Stimulated activated CD8-positive, alpha-beta memory T cell treated with anti-CD3 and anti-CD28 coated beads, Interleukin-2, amount 100 ng/mL, for 1 hour (primary cell): ENCODE measurements at places on chromosomes 2 and 18.

GRCh38 chr2:125471963-125472362, 1184.0 kb upstream of the GYPC start:
- no peak for DNase-seq

GRCh38 chr2:65357959-65358294, 74.5 kb downstream of the SPRED2 start:
- DNase-seq, result no peak

DNA sequence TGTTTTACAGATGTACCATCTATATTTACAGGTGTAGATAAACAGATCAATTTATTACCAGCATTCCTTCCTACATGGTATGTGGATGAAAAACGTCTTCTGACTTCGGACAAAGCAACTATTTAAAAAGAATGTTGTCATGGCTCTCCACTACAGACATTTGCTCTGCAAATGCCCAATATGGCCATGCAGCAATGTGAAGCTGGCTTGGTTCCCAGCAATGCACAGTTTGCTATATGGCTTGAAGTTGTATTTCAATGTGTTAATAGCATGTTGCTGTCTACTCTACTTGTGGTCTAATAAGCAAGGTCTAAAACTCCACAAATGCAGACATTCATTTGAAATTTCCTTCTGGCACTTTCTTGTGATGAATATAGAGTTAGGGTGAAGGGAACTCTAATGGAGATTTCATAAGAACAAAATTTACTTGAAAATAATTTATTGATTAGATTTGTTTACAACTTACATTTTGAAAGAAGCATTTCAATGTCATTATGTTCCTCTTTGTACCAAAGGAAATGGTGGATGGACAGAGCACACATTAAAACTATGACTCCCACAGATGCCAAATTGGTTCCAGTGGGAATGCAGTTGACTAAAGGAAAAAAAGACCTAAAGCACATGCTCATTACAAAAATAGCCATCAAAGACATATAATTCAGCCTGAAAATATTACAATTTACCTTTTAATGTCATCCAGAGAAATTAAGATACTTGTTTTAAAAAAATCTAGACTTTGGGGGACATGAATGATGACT, 234.0 kb downstream of the DYM start:
- DNase-seq, result no peak

DNA sequence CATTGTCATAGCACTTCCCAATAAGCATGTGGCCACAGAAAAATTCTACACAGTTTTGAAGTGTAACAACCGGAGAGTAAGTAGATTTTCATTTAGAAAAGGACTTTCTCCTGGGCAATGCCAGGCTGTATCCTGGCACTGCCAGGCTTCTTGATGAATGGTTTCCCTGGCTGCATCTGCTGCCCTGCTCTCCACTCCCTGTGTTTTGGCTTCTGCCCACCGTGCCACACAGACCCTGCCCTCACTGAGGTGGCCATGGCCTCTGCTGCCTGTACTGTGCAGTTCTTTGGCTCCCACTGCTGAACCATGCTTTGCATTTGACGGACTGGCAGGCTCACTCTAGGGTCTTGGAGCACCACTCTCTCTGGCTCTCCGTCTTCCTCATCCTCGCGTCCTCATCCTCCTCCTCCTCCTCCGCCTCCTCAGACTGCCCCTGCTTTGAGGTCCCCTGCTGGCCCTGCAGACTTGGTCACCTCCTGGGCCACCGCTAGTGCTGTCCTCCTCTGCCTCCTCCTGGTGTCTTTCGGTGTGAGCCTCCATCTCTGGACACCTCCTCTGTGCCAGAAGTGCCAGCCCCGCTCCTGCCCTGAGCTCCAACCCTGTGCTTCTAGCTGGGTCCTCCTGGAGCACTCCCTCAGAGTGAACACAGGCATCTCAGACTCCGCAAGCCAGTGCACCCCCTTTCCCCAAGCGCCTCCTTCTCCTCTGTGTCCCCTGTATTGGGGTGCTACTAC, 45.9 kb upstream of the CNGA3 start:
- DNase-seq, result no peak

DNA sequence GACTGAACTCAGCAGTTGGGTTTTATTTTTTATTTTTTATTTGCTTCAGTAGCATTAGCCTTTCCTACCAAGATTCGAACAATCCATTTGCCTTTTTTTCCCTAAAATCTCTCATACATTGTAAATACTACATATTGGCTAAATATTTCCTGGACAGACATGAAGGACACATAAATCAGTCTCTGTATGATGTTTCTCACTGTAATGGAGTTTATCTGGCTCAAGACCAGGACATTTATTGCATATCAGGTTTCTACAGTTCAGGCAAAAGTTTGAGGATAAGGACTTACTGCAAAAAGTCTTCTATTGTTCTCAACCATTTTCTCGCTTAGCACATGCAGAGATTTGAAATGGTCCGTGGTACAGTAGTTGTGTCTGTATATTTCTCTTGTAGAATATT, 3.3 kb downstream of the CLUL1 start:
- DNase-seq, result no peak

- DNase-seq, result no peak
These were observed 122.2 kb downstream of the ACKR3 start for GRCh38 chr2:236691799-236692167.

GRCh38 chr2:11827547-11827946, 81.1 kb downstream of the LPIN1 start:
- no peak for DNase-seq

GRCh38 chr18:74040459-74041332, 106.9 kb downstream of the FBXO15 start:
- peak; percentile 1 for DNase-seq

- no peak for DNase-seq
These were observed 21.4 kb downstream of the KIF3C start for GRCh38 chr2:25960920-25961319.

GRCh38 chr2:191862156-191862775, 15.4 kb upstream of the CAVIN2 start:
- no peak for DNase-seq

- DNase-seq, result no peak
These were observed 92.4 kb upstream of the ITGA6 start for GRCh38 chr2:172334988-172335387.

DNA sequence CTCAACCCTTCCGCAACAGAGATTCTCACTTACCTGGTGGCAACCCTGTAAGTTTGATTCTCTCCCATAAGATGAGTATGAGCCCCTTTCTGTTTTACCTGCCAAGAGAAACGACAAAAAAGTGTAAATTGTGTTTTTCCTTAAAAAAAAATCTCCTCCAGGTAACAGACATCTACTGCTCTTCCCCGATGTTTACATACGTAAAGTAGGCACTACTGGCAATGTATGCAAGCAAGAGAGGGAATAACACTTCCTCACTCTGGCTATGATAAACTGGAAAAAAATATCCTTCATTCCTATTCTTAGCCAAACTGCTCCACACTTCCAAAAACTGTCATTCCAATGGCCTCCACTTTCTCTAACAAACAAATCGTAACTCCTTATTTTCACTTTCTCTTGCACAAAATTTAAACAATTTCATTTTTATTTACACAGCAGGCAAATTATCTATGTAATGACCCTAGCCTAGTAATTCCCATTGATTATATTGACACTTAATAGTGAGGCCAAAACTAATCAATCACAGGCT, 184.5 kb downstream of the TCF4 start:
- DNase-seq, result no peak

DNA sequence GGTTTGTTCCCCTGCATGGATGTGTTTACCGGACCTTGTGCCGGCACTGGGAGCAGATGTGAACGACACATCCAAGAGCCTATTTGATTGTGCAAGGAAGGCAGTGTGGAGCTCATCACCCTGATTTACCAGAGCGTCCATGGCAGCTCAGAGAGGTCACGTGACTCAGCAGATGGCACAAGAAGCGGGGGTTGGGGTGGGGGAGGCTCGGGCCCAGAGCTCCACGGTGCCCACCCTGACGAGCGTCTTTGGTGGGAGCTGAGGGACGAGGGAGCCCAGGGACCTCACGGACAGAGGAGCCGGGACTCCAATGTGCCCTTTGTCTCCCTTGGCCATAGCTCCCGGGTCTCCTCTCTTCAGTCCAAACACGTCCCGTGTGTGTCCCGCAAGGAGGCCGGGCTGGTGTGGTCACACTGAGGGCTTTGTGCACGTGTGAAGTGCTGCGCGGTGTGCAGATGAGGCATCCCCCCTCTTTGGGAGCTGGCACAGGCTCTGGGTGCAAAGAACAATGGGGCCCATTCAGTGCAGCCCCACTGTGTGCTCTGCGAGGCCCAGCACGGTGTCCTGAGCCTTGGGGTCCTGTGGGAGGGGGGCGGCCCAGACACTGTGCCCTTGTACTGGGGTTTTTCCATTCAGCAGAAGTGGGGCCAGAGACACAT, 15.5 kb downstream of the KCNIP3 start:
- no peak for DNase-seq

- DNase-seq, result no peak
These were observed 60.0 kb downstream of the DOCK10 start for GRCh38 chr2:224982226-224982625.

DNA sequence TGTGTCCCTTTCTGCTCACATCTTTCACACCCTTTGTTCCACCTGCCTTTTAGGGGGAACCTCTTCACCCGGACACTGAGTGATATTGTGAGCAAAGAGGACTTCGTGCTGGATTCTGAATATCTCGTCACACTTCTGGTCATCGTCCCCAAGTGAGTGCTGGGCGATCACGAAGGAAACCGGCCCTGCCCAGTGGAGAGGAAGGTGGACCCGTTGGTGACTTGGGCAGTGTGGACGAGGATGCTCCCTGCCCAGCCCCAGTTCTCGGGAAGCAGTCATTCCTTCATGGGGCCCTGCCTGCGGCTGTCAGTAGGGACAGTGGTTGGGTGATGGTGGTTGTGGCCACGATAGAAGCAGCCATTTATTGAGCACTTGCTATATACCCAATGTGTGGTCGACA, 40.8 kb downstream of the PDIA6 start:
- DNase-seq, result no peak

- no peak for DNase-seq
These were observed 133.7 kb downstream of the ACOXL start for GRCh38 chr2:110866045-110866444.

DNA sequence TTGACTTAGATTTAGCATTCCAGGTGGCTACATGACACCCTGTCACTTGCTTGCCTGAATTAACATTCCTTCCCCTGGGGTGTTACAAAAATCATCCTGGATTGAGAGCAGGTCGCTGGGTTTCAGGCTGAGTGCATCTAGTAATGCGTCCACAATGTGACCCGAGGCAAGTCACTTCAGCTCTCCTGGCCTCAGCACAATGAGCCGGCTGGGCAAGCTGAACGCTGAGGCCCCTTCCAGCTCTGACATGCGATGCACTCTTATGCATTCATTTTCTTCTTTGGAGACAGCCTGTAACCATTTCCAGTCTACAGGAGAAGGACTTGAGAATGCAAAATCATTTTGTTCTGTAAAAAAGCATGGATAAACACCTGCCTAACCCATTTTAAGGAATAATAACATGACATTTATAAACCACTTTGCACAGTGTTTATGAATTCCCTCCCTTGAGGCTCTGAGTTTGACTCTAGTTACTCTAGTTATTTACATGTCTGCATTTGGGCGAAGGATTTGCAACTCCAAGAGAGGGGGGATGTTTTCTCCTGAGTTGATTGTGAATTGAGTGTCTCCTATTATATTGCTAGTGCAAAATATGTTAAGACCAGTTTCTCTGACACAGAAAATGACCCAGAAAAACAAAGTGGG, 63.0 kb upstream of the CPO start:
- DNase-seq, result no peak

- no peak for DNase-seq
These were observed 1.3 kb upstream of the ZNF516 start for GRCh38 chr18:76496194-76496890.

DNA sequence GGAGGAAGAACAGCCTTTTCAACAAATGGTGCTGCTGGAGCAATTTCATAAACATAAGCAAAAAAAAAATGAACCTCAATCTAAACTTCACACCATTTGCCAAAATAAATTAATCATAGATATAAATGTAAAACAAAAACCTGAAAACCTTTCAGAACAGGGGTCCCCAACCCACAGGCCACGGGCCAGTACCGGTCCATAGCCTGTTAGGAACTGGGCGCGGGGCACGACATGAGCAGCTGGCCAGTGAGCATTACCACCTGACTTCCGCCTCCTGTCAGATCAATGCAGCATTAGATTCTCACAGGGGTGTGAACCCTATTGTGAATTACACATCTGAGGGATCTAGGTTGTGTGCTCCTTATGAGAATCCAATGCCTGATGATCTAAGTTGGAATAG, 176.0 kb downstream of the EXOC6B start:
- no peak for DNase-seq

GRCh38 chr2:203811491-203812221, 55.9 kb upstream of the CTLA4 start:
- DNase-seq, result peak; percentile 30

- no peak for DNase-seq
These were observed 143.9 kb downstream of the CAPN13 start for GRCh38 chr2:30663321-30663720.

DNA sequence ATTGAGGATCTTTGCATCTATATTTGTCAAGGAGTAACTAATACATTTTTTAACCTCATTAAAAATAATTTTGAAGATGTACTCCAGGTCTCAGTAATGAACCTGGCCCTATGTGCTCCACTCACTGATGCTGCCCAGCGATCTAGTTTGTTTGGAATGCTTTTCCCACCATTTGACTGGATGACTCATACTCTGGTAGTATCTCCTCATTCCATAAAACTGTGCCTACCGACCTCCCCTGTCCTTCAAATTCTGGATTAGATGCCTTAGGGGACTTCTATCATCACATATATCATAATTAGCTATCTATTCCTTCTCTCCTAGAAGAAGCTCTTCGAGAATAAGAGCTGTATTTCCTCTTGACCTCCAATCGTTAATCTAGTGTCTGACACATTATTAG, 83.8 kb downstream of the FAM117B start:
- DNase-seq, result no peak

DNA sequence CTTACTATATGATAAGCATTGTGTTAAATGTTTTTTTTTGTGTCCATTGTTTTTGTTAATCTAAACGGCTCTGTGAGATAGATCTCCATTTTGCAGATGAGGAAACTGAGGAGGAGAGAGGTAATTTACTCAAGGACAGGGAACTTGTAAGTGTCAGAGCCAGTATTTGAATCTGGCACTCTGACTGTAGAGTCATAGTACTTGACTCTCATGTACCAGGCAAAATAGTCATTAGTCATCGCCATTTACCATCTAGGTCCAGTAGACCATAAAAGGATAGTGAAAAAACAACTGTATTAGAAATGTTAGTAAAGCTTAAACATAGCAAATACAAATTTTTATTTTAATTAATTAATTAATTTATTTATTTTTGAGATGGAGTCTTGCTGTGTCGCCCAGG, 4.8 kb downstream of the PSMD14 start:
- DNase-seq, result no peak

- no peak for DNase-seq
These were observed 85.8 kb upstream of the NEUROD1 start for GRCh38 chr2:181766129-181766528.

GRCh38 chr2:9908639-9909038, 42.9 kb upstream of the GRHL1 start:
- DNase-seq, result no peak

GRCh38 chr18:70256184-70256583, 32.7 kb upstream of the SOCS6 start:
- DNase-seq, result no peak

GRCh38 chr2:119478978-119479295, 45.3 kb downstream of the SCTR start:
- DNase-seq, result no peak

- no peak for DNase-seq
These were observed 11.3 kb upstream of the COPS8 start for GRCh38 chr2:237074211-237074993.
